Immature natural killer cell (primary cell): ENCODE measurements at places on chromosomes 1 and 21. TPM values are rescaled to one million over a fixed set of nuclear protein-coding genes. Genes with fewer than 3 reads are reported as not detected.

DNA sequence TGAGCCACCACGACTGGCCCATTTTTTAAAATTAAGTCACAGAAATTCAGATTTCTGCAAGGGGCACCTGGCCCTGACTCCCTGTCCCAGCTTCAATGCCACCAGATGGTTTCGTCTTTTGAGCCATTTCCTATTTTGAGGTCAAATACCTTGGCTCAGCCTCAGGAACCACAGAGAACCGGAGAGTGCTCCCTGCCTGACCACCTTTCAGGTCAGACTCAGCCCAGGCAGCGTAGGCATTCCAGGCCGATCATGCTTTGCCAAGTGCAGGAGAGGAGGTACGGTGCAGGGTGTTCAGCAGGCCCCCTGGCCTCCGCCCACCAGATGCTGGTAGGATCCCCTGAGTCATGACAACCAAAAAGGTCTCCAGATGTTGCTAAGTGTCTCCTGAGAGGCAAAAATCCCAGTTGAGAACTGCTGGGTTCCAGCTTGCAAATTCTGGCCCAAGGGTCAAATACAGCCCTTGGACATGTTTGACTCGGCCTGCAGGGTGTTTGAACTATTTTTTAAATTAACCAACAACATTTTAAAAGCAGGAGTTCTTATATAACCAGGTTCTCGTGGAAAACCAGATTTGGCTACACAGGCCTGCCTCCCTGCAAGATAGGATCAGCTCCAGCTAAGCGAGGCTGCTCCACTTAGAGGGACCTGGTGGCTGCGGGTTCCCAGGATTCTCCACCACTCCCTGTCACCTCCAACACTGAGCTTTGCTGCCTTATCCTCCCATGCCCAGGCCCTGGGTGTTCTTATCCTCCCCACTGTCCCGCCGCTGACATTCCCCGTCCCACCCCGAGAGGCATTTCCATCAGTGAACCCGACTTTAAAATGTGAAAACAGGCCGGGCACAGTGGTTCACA is 61.9 kb upstream of the TARDBP start:
- peaks cover 8% of the 10 kb centered on the region for H3K27me3 ChIP-seq
- no peak for DNase-seq
- H3K4me1 ChIP-seq, result no peaks in the 10 kb centered on the region
- no peak overlapping the region for H3K27ac ChIP-seq
- H3K4me3 ChIP-seq, result no peak overlapping the region

The INSRR gene
- not detected for polyA plus RNA-seq

DNA sequence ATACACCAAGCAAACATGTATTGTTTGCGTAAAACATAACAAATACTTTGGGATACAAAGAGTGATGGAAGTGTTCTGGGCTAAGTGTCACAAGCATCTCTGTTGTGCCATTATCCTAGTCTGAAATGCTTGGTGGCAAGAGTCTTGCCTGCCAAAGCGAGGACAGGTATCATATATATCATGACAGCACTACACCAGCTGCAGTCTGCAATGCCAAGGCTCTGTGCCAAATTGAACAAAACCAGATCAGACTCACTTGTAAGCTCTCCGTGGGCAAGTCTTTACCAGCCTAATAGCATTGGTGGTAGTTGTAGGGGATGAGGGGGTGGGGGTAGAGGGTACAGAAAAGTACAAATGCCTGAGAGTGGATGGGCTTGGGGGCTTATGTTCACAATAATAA is 119.2 kb downstream of the RWDD3 start:
- no peak overlapping the region for H3K27ac ChIP-seq
- DNase-seq, result no peak
- H3K4me1 ChIP-seq, result no peaks in the 10 kb centered on the region
- H3K36me3 ChIP-seq, result no peaks in the 10 kb centered on the region

GRCh38 chr1:85976516-85977205 is 179.9 kb downstream of the COL24A1 start:
- H3K4me3 ChIP-seq, result no peak overlapping the region
- no peak for DNase-seq
- no peak overlapping the region for H3K27ac ChIP-seq
- H3K4me1 ChIP-seq, result no peaks in the 10 kb centered on the region
- H3K36me3 ChIP-seq, result peaks cover 5% of the 10 kb centered on the region
- no peaks in the 10 kb centered on the region for H3K27me3 ChIP-seq

The ERRFI1 gene
- polyA plus RNA-seq, result 0.33 TPM

The PRRX1 gene
- polyA plus RNA-seq, result not detected

DNA sequence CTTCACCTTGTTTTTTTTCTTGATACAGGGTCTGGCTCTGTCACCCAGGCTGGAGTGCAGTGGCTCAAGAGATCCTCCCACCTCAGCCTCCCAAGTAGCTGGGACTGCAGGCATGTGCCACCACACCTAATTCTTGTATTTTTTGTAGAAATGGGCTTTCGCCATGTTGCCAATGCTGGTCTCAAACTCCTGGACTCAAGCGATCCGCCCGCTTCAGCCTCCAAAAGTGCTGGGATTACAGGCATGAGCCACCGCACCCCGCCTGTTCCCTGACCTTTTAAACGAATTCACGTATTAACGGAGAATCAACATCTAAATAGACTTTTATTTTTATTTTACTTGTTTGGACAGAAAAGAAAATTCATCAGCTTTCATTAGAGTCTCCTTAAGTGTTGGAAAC is 104.8 kb downstream of the PGBD5 start:
- no peaks in the 10 kb centered on the region for H3K36me3 ChIP-seq
- H3K27ac ChIP-seq, result no peak overlapping the region
- no peak overlapping the region for H3K4me3 ChIP-seq

GRCh38 chr1:221778535-221779142 is 36.8 kb upstream of the DUSP10 start:
- no peaks in the 10 kb centered on the region for H3K36me3 ChIP-seq
- DNase-seq, result peak; percentile 63
- H3K27ac ChIP-seq, result peak overlapping the region; percentile 93
- H3K27me3 ChIP-seq, result peaks cover 6% of the 10 kb centered on the region
- H3K4me3 ChIP-seq, result peak overlapping the region; percentile 59

The FTCD gene
- not detected for polyA plus RNA-seq

The EPHA10 gene
- polyA plus RNA-seq, result not detected

The GJA4 gene
- not detected for polyA plus RNA-seq

DNA sequence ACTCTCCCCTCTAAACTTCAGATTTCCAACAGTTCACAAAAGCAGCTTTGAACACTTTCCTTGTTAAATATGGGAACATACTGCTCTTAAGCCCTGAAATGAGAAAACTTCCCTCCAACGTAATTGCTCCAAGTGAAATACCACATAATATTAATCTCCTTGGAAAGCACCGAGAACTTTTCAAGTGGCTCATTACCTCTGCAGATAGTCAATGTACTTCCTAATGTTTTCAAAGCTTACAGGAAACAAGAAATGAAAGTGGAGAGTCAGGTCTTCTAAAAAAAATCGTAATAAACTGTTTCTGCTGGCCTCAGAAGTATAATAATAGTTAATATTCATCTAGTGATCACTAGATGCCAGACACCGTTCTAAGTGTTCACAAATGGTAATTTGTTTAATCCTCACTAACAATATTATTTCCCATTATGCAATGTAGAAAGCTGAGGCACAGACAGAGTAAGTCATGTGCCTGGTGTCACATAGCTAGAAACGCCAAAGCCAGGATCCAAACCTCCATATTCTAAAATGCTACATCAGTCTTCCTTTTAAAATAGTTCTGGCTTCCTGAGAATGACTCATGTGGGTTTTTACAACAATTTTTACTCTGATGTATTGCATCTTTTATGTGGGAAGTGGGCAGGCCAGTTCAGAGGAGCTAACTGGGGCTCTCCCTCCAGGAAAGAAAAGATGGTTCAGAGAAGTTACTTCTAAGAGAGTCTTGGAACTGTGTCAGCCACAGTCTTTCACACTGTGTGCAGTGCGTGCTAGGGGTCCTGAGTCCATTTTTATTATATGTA is 177.2 kb downstream of the PLPPR4 start:
- H3K4me1 ChIP-seq, result no peaks in the 10 kb centered on the region
- H3K4me3 ChIP-seq, result no peak overlapping the region
- no peaks in the 10 kb centered on the region for H3K36me3 ChIP-seq
- H3K27ac ChIP-seq, result no peak overlapping the region
- H3K27me3 ChIP-seq, result no peaks in the 10 kb centered on the region

GRCh38 chr1:6834366-6834765 is 49.1 kb downstream of the CAMTA1 start:
- no peak overlapping the region for H3K4me3 ChIP-seq
- H3K27ac ChIP-seq, result no peak overlapping the region
- DNase-seq, result no peak

- peaks cover 2% of the 10 kb centered on the region for H3K27me3 ChIP-seq
- H3K4me3 ChIP-seq, result no peak overlapping the region
- no peaks in the 10 kb centered on the region for H3K36me3 ChIP-seq
- no peaks in the 10 kb centered on the region for H3K4me1 ChIP-seq
Observed at GRCh38 chr1:109751531-109752260, 10.9 kb upstream of the GSTM3 start.

DNA sequence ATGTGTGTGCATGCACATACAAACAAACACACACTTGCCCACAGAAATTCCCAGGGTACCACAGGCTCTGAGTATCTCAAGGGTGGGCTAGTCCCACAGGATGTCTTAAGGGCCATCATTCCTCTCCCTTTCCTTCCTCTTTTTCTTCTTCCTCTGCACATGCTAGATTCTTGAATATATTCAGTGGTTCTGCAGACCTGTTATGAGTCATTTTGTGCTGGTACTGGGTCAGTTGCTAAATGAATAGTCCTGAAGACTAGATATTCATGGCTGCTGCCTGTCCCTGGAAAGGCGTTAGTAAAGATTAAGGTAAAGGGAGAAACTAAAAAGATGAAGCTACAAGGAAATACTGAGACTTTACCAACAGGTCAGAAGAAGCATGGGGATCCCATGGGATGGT is 256.7 kb upstream of the KIAA0040 start:
- H3K36me3 ChIP-seq, result no peaks in the 10 kb centered on the region
- H3K27ac ChIP-seq, result no peak overlapping the region
- no peak overlapping the region for H3K4me3 ChIP-seq
- DNase-seq, result no peak
- H3K4me1 ChIP-seq, result no peaks in the 10 kb centered on the region

The S100B gene
- 67.6 TPM for polyA plus RNA-seq

GRCh38 chr1:93715529-93716126 is 34.0 kb upstream of the BCAR3 start:
- H3K27me3 ChIP-seq, result peaks cover 2% of the 10 kb centered on the region
- no peak overlapping the region for H3K27ac ChIP-seq
- H3K4me1 ChIP-seq, result peaks cover 8% of the 10 kb centered on the region

DNA sequence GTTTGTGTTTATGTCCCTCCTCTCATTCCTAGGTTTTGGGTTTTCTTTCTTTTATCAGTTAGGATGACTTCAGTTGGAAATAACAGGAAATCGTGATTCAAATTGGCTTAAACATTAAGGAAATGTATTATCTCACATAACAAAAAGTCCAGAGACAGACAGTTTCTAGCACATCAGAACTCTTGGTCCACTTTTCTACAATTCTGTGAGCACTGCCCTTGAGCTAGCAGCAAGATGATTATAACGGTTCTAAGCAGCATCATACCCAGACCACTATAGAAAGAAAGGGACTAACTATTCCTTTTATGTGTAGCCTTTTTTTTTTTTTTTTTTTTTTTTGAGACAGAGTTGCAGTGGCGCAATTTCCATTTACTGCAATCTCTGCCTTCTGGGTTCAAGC is 18.9 kb downstream of the FCGR2B start:
- no peaks in the 10 kb centered on the region for H3K4me1 ChIP-seq
- H3K36me3 ChIP-seq, result peaks cover 7% of the 10 kb centered on the region
- H3K4me3 ChIP-seq, result no peak overlapping the region
- H3K27me3 ChIP-seq, result peaks cover 6% of the 10 kb centered on the region
- no peak overlapping the region for H3K27ac ChIP-seq

The RIMS3 gene
- polyA plus RNA-seq, result 1.3 TPM

- no peaks in the 10 kb centered on the region for H3K27me3 ChIP-seq
- no peak for DNase-seq
- no peaks in the 10 kb centered on the region for H3K4me1 ChIP-seq
Observed at GRCh38 chr1:63107066-63107465, 215.3 kb upstream of the FOXD3 start.

DNA sequence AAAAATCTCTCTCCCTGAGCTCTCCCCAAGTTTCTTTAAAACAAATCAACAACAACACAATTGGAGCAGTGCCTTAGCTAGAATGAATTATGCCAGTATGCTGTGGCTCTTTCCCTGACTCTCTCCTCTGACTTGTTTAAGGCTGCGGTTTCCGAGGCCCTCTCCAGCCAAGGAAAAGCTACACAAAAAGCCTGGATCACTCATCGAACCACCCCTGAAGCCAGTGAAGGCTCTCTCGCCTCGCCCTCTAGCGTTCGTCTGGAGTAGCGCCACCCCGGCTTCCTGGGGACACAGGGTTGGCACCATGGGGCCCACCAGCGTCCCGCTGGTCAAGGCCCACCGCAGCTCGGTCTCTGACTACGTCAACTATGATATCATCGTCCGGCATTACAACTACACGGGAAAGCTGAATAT is 1.9 kb downstream of the S1PR1 start:
- DNase-seq, result peak; percentile 86
- peaks cover 43% of the 10 kb centered on the region for H3K36me3 ChIP-seq
- H3K27me3 ChIP-seq, result peaks cover 14% of the 10 kb centered on the region

DNA sequence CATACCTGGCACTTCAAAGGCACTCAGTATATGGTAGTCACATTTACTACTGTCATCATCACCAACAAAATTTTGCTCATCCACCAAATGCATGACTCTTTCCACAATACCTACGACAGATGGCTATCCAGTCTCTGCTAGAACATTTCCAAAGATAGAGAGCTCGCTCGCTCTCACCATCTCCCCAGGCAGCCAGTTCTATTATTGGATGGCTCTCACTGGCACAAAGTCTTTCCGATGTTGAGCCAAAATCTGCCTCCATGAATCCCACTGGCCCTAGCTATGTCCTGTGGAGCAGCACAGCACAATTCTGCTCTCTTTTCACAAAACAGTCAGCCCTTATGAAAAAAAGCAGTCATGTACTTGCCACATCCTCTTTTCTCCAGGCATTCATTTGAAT is 102.1 kb downstream of the DAB1 start:
- peaks cover 7% of the 10 kb centered on the region for H3K27me3 ChIP-seq
- DNase-seq, result no peak
- no peaks in the 10 kb centered on the region for H3K36me3 ChIP-seq

DNA sequence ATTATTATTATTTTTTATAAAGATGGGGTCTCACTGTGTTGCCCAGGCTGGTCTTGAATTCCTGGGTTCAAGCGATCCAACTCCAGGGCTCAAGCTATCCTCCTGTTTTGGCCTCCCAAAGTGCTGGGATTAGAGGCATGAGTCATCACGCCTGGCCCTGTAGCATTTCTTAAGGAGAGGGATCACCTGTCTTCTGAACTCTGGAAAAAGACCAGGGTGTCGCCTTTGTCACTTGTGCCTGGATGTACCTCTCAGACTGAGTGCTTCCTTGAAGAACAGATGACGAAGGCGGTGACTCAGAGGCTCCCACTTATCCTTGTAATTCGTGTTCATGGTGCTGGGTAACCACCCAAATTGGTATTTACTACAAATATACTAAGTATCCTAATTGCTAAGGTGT is 2.4 kb upstream of the CGN start:
- DNase-seq, result no peak
- no peak overlapping the region for H3K27ac ChIP-seq
